ENCODE measurements at places on chromosomes 12 and 14. TPM values are rescaled to one million over a fixed set of nuclear protein-coding genes. Genes with fewer than 3 reads are reported as not detected.

The KCNA1 gene
- 1.3 TPM for total RNA-seq

The KRT84 gene
- total RNA-seq, result not detected

The MRPL42 gene
- total RNA-seq, result 194 TPM

- DNase-seq, result no peak
Observed at GRCh38 chr14:56754921-56755320, 55.4 kb downstream of the OTX2 start.

- DNase-seq, result peak; percentile 71
Observed at GRCh38 chr12:19967431-19967830, 400.9 kb upstream of the PDE3A start.

GRCh38 chr12:54195737-54196347 lies 7.1 kb upstream of the SMUG1 start:
- DNase-seq, result peak; percentile 75

GRCh38 chr14:68733086-68733914 lies 59.6 kb downstream of the ZFP36L1 start:
- DNase-seq, result no peak

GRCh38 chr12:27866373-27867101 lies 86.5 kb upstream of the MANSC4 start:
- peak; percentile 79 for DNase-seq

DNA sequence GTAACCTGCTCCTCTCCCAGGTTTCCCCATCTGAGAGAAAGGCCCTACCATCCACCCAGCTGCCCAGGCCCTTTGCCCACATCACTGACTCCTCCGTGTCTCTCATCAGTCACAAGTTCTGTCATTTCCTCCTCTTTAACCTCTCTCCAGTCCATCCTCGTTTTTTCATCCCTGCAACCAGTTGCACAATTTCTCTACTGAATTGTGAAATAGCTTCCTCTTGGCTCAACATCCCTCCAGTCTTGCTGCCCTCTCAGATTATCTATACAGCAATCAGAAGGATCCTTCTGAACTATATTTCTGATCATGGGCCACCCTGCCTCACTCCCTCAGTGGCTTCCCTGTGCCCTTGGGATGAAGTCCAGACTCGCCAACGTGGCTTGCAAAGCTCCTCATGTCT lies 6.8 kb downstream of the FAM161B start:
- peak; percentile 8 for DNase-seq

GRCh38 chr12:70576341-70577282 lies 60.6 kb downstream of the PTPRB start:
- DNase-seq, result peak; percentile 51

GRCh38 chr14:89366864-89367778 lies 49.9 kb downstream of the FOXN3 start:
- DNase-seq, result no peak

DNA sequence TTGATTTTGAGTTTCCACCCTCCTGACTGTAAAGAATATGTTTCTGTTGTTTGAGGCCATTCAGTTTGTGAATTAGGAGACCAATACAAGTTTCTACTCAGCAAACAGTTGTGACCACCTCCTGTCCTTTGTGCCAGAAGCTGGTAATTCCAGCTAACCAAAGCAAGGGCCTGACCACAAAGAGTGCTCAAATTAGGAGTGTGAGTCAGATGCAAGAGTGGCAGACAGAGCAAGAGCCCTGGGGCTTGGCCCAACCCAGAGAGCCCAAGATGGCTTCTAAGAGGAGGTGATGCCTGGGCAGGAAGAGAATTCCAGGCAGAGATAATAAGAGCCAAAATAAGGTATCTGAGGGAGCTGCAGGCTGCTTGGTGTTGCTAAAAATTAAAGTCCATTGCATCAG lies 77.7 kb upstream of the C14orf132 start:
- DNase-seq, result peak; percentile 75

GRCh38 chr12:65953631-65954030 lies 129.3 kb downstream of the HMGA2 start:
- DNase-seq, result no peak

- DNase-seq, result no peak
Observed at GRCh38 chr12:43044241-43044640, 454.7 kb upstream of the PRICKLE1 start.

The SPX gene
- 1.4 TPM for total RNA-seq

DNA sequence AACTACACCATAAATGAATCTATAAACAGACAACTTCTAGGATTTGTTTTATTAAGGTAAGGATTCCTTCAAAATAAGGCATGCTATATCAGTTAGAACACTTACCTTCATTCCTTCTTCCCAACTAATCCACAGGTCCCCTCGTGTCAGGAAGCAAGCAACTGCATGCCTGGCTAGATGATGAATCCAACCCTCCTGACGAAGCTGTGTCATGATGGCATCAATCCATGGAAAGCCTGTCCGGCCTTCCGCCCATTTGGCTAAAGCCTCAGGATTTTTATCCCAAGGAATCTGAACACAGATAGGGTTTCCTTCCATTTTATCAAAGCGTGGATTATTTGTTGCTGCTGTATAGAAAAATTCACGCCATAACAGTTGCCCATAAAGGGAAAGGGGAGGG lies 12.5 kb upstream of the MTERF2 start:
- no peak for DNase-seq

The SDR9C7 gene
- total RNA-seq, result not detected

The TEX52 gene
- not detected for total RNA-seq

GRCh38 chr12:79707830-79708229 lies 17.1 kb upstream of the PAWR start:
- no peak for DNase-seq

The HNF1A gene
- not detected for total RNA-seq

DNA sequence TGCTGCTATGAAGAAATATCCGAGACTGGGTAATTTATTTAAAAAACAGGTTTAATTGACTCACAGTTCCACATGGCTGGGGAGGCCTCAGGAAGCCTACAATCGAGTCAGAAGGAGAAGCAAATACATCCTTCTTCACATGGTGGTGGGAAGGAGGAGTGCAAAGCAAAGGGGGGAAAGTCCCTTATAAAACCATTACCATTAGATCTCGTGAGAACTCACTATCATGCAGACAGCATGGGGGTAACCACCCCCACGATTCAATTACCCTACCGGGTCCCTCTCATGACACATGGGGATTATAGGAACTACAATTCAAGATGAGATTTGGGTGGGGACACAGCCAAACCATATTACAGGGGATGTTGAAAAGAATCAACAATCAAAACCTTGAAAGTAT lies 74.9 kb downstream of the PPM1H start:
- no peak for DNase-seq

GRCh38 chr14:28703482-28703881 lies 63.1 kb upstream of the FOXG1 start:
- DNase-seq, result no peak

GRCh38 chr12:63963868-63964267 lies 119.4 kb downstream of the SRGAP1 start:
- DNase-seq, result no peak

- DNase-seq, result no peak
Observed at GRCh38 chr12:7667125-7667524, 1.4 kb upstream of the APOBEC1 start.

GRCh38 chr14:103806805-103807204 lies 40.6 kb downstream of the PPP1R13B start:
- no peak for DNase-seq

DNA sequence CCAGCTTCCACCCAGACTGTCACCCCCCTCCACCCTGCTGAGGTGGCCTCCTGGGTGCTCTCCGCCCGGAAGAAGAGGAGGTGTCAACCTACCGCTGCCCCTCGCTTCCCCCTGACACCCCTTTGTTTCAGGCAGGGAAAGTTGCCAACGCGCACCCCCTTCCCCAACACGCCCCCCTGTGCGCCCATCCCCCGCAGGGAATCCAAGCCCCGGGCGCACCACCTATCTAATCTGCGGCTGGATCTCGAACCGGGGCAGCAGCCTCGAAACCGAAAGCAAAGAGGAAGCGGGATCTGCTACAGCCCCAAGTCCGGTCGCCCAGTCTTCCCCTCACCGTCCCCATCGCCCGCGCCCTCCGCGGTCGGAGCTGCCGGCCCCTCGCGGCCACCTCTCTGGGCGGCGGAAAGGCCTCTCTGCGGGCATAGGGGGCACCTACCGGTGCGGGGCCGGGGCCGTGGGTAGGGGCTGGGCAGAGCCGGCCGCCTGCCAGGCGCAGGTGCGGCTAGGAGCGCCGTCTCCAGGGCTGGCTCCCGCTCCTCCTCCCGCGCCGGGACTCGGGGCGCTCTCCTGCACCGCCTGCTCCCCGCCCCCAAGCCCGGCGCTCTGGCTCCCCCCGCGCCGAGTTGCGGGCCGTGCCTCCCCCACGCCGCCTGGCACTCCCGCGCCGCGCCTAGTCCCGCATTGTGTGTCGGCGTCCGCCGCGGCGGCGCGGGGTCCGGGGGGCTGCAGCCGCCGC lies 18.3 kb upstream of the PLEKHH1 start:
- peak; percentile 74 for DNase-seq

The TAS2R20 gene
- total RNA-seq, result not detected

DNA sequence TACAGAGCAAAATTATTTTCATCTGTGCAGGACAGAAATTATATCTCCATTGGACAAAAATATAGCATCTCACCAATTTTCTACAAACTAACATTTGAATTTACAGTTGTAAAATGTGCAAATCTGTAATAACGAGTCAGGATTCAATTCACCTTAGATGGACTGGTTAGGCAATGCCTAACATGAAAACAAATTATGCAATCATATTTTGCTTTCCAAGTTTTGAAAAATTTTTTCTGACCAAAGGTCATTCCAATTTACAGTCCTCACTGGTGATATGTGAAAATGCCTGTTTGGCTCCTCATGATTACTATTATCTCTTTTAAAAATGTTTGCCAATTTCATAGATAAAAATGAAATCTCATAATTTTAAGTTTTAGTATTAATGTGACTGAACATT lies 6.5 kb upstream of the CPM start:
- DNase-seq, result no peak
